Right lung (tissue), 10 donors: ENCODE measurements at places on chromosomes 4 and X. TPM values are rescaled to one million over a fixed set of nuclear protein-coding genes. Genes with fewer than 3 reads are reported as not detected.

DNA sequence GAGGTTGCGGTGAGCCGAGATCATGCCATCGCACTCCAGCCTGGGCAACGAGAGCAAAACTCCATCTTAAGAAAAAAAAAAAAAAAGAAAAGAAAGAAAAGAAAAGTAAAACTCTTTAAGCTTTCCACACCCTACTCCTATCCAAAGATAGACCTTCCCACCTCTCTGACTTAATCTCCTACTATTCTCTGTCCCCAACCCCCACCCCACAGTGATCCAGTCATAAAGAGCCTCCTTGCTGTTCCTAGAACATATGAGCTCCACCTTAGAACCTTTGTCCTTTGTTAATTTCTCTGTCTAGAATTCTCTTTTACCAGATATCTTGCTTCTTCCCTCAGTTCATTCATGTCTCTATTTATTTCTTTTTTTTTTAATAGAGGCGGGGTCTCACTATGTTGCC, 30.1 kb upstream of the MSN start:
- DNase-seq = no peak

ADH5 gene
- 255 TPM for polyA plus RNA-seq

WDR44 gene
- 11.3 TPM for polyA plus RNA-seq

GRCh38 chrX:56462389-56462788, 101.0 kb upstream of the UBQLN2 start:
- DNase-seq = no peak

DNA sequence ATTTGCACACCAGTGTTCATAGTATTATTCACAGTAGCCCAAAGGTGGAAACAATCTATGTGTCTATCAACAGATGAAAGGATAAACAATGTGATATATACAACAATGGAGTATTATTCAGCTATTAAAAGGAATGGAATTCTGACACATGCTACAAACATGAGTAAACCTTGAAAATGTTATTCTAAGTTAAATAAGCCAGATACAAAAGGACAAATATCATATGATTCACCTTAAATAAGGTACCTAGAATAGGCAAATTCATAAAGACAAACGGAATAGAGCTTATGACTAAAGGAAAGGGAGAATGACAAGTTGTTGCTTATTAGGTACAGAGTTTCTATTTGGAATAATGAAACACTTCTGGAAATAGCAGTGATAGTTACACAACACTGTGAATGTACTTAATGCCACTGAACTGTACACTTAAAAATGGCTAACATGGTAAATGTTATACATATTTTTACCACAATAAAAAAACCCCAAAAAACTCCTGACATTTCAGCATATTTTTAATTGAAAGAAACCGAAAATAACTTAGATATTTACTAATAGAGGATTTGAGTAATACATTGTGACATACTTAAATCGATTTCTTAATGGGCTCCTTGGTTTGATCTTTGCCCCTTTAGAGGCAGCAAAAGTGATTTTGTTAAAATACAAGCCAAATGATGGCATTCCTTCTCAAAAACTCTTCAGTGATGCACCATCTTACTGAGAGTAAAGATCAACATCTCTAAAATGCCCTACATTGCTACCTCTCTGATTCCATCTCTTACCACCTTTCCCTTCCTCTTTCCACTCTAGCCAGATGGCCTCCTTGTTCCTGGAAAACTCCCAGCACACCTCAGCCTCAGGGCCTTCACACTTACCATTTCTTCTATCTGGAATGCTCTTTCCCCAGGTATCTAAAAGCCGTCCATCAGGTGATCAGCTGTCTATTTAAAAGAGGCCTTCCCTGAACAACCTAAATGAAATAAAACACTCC, 8.6 kb upstream of the CYP2U1 start:
- DNase-seq = no peak
